ENCODE measurements at places on chromosomes 12 and 14.

DNA sequence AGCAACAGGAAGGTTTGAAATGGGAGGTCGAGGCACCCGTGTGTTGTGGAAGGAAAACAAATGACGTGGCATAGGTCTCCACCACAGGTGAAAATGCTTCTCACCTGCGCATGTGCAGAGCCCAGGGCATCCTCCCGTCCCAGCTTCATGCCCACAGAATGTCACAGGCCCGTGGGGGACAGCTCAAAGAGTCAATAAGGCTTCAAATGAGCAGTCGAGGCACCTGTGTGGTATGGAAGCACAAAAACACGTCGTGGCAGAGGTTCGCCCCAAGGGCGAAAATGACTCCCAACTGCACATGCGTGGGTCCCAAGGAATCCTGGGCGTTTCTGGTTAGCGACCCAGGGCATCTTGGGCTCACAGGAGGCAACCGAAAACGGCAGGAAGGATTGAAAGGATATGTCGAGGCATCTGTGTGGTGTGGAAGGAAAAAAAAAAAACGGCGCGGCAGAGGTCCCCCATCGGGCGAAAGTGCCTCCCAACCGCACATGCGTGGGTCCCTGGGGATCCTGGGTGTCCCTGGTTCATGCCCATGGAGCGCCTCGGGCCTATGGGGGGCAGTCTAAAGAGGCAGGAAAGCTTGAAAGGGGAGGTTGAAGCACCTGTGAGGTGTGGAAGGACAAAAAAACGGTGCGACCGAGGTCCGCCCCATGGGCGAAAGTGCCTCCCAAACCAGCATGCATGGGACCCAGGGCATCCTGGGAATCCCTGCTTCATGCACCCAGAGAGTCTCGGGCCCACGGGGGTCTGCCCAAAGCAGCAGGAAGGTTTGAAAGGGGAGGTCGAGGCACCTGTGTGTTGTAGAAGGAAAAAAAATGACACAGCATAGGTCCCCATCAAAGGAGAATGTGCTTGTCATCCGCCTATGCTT lies 578.5 kb downstream of the ALG10 start:
- DNase-seq, result no peak

DNA sequence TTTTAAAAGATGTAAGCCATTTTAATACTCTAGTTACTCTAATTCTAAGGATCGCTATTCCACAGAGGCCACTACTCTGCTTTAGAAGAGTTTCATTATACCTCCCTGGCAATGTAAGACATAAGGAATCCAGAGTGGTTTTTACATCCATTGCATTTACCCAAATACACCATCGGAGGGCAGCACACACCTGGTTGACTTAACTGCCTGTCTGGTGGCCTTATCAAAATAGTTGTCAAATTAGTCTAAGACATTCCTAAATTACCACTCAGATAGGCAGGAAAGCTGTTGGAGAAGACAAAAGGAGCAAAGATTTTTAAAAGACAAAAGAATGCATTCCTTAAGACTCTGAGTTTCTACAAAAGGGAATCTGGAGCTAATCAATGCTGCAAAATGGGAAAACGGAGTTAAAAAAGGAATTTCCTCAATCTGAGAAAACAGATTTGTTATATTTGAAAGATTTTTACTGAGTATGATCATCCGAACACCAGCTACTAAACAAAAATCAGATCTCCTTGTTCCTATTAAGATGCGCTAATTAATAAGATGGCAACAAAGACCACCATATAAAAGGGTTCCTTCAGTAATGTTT lies 33.8 kb upstream of the FGD4 start:
- peak; percentile 77 for DNase-seq

DNA sequence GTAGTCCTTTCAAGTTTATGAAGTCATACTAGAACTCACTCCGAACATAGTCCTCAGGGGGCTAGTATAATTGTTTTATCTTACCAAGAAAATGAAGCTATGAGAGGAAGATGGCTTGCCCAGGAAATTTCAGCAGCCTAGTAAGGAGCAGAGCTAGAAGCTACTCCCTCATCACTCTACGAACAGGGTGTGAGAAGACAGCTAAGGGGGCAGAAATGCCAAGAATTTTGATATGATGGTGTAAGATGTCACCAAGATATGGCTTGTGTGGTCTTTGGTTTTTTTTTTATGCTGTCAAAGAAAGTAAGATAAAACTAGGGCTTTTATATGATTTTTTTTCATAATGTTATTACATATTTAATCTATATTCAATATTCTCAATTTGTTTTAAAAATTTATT lies 47.6 kb downstream of the PRICKLE1 start:
- DNase-seq, result peak; percentile 6

GRCh38 chr14:76710056-76711010 lies 50.9 kb upstream of the VASH1 start:
- DNase-seq, result peak; percentile 37

GRCh38 chr12:49098035-49098451 lies 3.4 kb upstream of the DHH start:
- peak; percentile 30 for DNase-seq

Data from fibroblast of skin of abdomen (primary cell).